ENCODE measurements at places on chromosomes 7 and 10.

- ATAC-seq, result no peak
These were observed 116.0 kb downstream of the SLIT1 start for GRCh38 chr10:97069576-97070362.

- ATAC-seq, result no peak
These were observed 218.4 kb upstream of the PCDH15 start for GRCh38 chr10:55019439-55019838.

DNA sequence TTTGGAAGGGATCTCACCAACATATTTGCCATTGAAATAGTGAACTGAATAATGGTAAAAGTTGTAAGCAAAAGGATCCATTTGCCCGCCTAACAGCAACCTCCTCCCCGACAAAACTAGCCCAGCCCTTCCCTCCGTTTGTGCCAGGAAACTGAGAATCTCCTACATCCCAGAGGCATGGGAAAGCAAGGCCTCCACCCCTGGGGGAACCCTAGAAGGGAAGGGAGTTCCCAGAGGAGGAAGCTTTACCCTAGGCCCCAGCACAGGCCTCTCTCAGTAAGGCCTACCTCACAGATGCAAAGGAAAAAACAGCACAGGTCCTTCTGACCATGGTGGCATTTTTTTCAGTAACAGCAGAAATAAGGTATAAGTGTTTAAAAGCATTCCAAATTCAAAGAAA, 229.7 kb downstream of the ELMO1 start:
- no peak for ATAC-seq

GRCh38 chr10:70186571-70186970, 16.3 kb upstream of the SAR1A start:
- no peak for ATAC-seq

GRCh38 chr10:67618116-67618515, 77.9 kb downstream of the CTNNA3 start:
- ATAC-seq, result no peak

- ATAC-seq, result no peak
These were observed 110.4 kb upstream of the ZNF438 start for GRCh38 chr10:31142026-31142425.

- ATAC-seq, result no peak
These were observed 134.4 kb upstream of the AGK start for GRCh38 chr7:141416650-141417270.

GRCh38 chr10:66336791-66337190, 589.0 kb upstream of the LRRTM3 start:
- ATAC-seq, result no peak

GRCh38 chr7:27527348-27527714, 135.4 kb downstream of the HIBADH start:
- ATAC-seq, result no peak

DNA sequence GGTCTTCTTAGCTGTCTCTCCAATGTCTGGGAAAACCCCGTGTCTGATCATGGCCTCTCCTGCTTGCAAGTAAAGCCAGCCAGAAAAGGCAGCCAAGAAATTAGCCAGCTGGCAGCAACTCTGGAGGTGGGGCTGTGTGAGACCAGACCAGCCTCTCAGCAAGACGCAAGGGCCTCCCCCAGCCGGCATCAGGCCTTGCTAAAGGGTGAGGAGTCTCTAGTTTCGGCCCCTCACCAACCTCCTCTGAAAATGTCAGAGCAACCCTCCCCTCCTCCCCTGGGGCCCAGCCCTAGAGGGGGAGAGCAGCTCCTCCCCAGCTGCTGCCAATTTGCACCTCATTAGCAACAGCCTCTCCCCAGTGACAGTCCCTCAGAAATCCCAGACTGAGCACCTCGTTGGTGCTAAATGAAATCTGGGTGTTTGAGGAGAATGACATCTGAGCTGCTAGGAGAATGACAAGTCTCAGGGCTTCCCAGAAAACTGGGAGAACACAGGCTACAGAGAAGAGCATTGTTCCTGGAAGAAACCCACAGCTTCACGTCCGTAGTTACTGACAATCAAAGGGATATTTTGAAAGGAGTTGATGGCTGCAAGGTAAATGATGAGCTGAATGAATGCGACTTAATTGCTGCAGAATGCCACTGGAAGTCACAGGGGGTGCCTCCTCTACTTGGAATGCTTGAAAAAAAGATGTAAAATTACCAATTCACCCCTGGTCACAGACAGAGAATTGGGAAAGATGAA, 25.9 kb downstream of the DGKI start:
- ATAC-seq, result peak; percentile 39

GRCh38 chr10:100827819-100828737, 82.7 kb downstream of the PAX2 start:
- ATAC-seq, result no peak
